ENCODE measurements at places on chromosomes 16 and 17. TPM values are rescaled to one million over a fixed set of nuclear protein-coding genes. Genes with fewer than 3 reads are reported as not detected.

The NXPH3 gene
- total RNA-seq, result 3.5 TPM

DNA sequence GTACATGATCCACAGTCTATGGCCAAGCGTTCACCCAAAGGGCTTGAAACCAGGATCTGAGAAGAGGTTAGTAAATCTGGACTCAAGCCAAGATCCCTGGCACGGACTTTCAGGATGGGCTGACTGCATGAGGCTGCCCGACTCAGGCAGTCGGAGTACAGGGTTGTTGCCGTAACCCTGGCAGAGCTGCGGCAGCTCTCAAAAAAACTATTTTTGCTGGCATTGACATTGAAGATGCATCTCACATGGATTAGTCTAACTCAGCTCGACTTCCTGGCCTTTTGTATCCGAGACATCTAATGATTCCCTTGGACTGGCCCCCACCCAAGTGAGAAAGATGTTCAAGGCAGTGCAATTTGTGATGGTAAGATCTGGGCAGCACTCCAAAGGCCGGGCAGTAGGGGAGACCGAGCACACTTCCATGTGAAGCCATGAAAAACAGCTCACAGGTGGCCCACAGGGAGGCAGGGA, 6.2 kb downstream of the SLC47A1 start:
- no peak for DNase-seq

GRCh38 chr17:12790249-12791106, 1.2 kb downstream of the ARHGAP44 start:
- no peak for DNase-seq

DNA sequence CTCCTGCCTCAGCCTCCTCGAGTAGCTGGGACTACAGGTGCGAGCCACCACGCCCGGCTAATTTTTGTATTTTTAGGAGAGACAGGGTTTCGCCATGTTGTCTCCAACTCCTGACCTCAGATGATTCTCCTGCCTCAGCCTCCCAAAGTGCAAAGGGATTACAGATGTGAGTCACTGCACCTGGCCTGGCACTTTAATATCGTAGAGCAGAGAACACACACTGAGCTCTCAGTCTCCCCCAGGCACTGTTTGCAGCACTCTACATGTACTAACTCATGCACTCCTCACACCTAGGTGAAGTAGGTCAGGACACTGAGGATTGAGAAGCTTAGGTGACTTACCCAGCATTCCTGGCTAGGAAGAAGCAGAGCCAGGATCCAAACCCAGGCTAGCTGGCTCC, 15.0 kb downstream of the C17orf100 start:
- no peak for DNase-seq

GRCh38 chr17:42334677-42335076, 46.4 kb downstream of the STAT5A start:
- DNase-seq, result no peak

GRCh38 chr17:17859909-17860765, 23.4 kb upstream of the SREBF1 start:
- DNase-seq, result peak; percentile 58

GRCh38 chr16:81717662-81718189, 61.4 kb upstream of the PLCG2 start:
- DNase-seq, result no peak

The GNGT2 gene
- total RNA-seq, result 0.49 TPM

DNA sequence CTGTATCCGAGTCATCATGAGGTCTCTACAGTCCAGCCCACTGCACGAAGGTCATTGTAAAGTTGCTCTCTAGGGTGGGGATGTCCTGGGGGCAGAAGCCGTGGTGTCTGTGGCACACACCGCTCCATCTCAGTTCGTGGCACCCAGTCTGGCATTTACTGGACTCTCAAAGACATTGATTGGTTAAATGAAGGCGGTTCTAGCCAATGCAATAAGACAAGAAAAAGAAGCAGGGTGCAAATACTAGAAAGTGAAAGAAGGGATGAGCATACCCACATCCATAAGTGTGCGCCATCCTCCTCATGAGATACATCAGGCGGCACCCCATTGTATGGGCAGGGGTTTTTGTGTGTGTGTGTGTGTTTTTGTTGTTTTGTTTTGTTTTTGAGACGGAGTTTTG, 10.7 kb upstream of the ATP2A3 start:
- no peak for DNase-seq

DNA sequence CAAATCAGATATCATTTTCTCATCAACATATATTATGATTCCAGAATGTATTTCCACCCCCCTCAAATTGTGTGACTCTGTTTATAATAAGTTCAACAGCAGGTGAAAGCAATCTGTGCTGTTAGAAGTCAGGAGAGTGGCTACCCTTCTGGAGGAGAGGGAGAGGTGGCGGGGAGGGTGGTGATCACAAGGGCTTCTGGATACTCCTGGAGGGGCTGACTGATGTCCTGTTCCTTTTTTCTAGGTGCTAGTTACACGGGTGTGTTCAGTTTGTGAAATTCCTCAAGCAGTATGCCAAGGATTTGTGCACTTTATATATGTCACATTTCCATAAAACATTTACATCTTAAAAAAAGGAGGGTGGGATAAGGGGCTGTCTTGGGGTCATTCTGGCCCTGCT, 119.1 kb downstream of the IRF8 start:
- DNase-seq, result no peak

DNA sequence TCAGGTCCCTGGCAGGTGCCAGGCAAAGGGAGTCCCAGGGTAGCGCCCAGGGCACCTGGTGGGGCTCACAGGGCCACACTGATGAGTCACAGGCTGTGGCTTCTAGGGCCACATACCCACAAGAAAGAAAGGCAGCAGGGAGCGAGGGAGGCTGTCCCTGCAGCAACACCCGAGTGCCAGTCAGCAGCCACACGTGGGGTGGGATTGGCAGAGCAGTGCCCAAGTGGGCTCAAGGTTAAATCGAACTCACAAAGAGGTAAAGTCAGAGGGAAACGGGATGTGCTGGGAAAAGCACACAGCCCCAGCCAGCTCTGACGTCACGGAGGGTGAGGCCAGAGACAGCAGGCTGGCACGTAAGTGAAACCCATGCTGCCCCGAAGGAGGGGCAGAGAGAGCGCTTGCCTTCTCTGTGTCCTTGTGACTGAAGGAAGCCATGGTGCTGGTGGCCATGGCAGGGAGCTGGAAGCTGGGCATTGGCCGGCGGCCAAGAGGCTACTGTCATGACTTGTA, 33.8 kb downstream of the FA2H start:
- DNase-seq, result peak; percentile 84

DNA sequence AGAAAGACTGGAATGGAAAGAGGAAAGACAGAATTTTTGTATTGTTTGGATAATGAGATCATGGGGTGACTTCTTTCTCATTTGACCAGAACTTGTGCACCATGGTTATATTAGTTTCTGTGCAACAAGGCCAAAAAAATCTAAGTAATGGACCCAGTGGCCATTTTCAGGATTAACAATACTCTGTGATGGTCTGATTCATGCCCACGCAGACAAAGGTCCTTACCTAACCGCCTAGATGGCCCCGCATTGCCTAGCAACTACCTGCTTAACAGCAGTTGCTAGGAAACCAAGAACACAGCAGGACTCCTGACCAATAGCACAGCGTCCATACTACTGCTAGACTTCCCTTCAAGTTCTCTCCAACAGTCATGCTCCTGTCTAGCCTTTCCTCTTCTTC, 22.4 kb downstream of the MIS12 start:
- DNase-seq, result peak; percentile 86

The PLSCR3 gene
- total RNA-seq, result 29.2 TPM

GRCh38 chr16:74035816-74036215, 260.8 kb upstream of the PSMD7 start:
- DNase-seq, result peak; percentile 1

The DPH1 gene
- 29.5 TPM for total RNA-seq

- peak; percentile 89 for DNase-seq
Measured at GRCh38 chr17:31499771-31500554, 108.5 kb downstream of the RAB11FIP4 start.

The FOXN1 gene
- total RNA-seq, result not detected

GRCh38 chr16:67396159-67397035, 3.1 kb upstream of the TPPP3 start:
- DNase-seq, result peak; percentile 77

GRCh38 chr16:78939597-78939996, 660.9 kb downstream of the MAF start:
- no peak for DNase-seq

DNA sequence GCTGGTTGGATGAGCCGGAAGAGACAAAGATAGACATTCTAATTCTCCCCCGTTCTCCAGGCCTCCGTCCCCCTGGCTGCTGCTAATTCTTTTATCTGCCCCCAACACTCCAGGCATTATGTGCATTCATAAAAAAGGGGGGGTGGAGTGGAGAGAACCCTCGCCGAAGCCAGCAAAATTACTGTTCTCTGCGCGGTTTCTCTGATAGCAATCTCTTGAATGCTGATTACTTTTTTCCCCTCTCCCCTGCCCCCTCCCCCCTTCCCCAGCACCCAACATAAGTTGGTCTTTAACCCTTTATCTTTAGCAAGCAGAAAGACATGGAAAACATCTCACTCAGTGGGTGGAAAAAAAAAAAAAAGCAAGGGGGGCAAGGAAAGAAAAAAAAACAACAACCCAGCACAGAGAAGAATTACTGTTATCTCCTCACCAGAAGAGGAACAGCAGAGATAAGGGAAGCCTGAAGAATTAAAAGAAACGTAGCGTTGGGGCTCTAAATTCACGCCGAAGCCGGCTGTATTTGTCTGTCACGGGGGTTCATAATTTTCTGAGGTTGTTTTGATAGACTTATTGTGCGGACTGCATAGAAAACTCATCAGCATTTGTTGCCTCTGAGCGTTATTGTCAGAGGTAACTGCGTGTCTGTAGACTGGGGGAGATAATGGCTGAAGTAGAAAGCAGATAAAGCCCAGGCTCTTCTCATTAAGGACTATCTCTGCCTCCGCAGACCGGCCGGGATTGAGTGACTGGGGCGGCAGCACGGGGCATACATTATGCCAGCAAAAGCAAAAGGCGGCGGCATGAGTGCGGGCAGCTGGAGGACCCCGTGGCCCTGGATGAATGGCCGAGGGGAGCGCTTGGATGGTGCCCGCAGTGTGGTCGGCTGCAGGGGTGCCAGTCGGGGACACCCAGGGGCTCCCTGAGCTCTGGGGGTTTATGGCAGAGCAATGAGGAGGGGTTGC, 126.9 kb downstream of the MRM1 start:
- no peak for DNase-seq

The CD300C gene
- total RNA-seq, result 0.84 TPM

The OTOP2 gene
- not detected for total RNA-seq

GRCh38 chr16:8866118-8866883, 2.5 kb downstream of the CARHSP1 start:
- no peak for DNase-seq

The RBFOX1 gene
- total RNA-seq, result 0.07 TPM

The IGSF6 gene
- total RNA-seq, result not detected

DNA sequence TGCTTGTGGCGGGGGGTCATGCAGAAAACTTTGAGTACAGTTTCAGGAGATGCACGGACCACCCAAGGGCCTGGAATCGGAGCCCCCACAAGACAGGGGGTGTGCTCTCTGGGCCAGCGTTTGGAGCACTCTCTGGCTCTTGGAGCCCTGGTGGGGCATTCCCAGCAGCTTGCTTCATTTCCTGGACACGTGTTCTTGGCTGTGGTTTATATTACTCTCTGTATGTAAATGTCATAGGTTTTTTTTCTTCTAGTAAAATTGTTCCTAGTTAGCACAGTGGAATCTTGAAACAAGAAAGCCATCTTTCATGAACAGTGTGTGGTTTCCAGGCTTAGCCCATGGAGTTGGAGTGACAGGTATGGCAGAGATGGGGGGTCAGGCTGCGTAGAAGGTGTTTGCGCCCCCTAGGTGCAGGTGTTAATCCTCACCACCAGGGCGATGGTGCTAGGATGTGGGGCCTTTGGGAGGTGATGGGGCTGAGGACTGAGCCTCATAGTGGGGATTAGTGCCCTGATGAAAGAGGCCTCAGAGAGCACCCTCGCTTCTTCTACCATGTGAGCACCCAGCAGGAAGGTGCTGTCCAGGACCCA, 79.8 kb downstream of the JPH3 start:
- peak; percentile 58 for DNase-seq

DNA sequence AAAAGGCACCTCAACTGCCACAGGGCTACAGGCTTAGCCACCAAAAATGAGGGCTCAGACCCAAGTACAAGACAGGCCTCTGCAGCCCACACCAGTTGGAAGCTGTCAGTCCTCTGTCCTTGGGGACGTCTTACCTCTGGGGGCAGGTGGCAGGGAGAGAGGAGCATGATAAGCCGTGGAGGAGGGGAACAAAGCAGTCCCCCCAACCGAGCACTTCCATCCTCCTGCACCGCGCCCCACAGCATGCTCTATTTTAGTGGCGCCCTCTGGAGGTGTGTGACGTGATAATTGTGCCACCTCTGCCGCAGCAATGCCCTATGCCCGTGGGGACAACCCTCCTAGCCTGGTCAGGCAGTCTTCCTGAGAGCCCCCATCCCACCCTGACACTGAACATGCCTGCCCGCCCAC, 13.6 kb downstream of the G6PC3 start:
- DNase-seq, result no peak

GRCh38 chr17:71157297-71157696, 963.5 kb upstream of the SOX9 start:
- DNase-seq, result no peak

The GPR142 gene
- total RNA-seq, result not detected

The IL34 gene
- 0.86 TPM for total RNA-seq

- peak; percentile 62 for DNase-seq
Measured at GRCh38 chr17:1485423-1486376, 6.8 kb downstream of the MYO1C start.

GRCh38 chr17:74192950-74193781, 10.3 kb upstream of the RPL38 start:
- DNase-seq, result no peak

The AOC3 gene
- total RNA-seq, result not detected

- no peak for DNase-seq
Measured at GRCh38 chr16:78277321-78278055, 178.0 kb downstream of the WWOX start.

DNA sequence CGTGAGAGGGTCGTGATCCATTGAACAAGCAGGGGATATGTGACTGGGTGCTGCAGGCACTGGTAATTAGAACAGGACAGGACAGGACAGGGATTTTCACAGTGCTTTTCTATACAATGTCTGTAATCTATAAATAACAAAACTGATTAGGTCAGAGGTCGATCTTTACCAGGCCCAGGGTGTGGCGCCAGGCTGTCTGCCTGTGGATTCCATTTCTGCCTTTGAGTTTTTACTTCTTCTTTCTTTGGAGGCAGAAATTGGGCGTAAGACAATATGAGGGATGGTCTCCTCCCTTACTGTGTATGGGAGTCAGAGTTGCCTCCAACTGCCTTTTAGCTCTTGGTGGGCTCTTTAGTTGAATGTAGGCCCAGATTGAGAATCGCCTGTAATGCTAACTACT, 1.5 kb upstream of the ZNF764 start:
- no peak for DNase-seq

DNA sequence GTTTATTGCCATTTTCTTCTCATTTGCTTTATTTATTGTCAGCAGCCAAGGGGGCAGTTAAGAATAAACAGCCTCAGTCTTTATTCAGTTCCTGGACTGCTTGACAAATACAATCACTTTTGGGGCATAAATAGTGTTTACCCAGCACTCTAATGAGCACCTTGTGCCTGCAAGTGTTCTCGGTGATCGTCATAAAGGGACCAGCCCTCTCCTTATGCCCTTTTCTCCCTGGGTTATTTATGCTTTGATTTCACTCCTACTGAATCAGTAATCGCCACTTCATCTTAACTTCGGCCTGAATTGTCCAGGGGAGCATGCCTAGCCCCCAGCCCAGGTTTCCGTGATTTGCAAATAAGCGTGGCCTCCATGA, 55.7 kb upstream of the CACNG5 start:
- DNase-seq, result no peak

The PPP1R27 gene
- not detected for total RNA-seq

The TMC6 gene
- total RNA-seq, result 0.54 TPM

The NPW gene
- not detected for total RNA-seq
